ENCODE measurements at places on chromosomes 4 and X. TPM values are rescaled to one million over a fixed set of nuclear protein-coding genes. Genes with fewer than 3 reads are reported as not detected.

The F11 gene
- 1.5 TPM for total RNA-seq

The NAT8L gene
- total RNA-seq = 2.7 TPM

The STAP1 gene
- total RNA-seq = 3.9 TPM

GRCh38 chr4:110004556-110004955 is 91.9 kb downstream of the EGF start:
- DNase-seq = no peak
- no peak overlapping the region for H3K4me3 ChIP-seq
- peaks cover 11% of the 10 kb centered on the region for H3K4me1 ChIP-seq
- peaks cover 2% of the 10 kb centered on the region for H3K36me3 ChIP-seq
- no peaks in the 10 kb centered on the region for H3K27me3 ChIP-seq

DNA sequence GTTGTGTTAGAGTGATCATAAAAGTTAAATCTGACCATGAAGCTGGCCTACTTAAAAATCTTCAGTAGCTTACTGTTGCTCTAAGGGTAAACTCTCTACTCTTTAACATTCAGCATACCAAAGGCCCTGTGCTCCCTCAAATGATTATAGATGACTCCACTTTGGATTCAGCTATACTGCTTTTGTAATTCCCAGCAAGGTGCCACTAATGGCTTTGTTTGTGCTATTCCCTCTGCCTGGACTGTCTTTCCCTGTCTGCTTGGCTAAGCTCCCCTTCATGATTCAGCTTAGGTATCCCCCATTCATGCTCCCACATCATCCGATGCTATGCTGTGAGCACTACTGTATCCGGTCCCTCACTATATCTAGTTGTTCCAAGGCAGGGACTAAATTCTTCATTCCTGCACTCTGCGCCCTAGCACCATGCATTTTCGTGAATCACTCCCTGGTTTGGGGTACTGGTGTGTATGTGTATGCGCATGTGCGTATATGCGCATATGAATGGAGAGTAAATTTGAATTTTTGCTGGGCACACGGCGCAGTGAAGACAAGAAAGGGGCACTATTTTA is 453 bp upstream of the PBDC1 start:
- H3K27ac ChIP-seq = peak overlapping the region; percentile 69
- H3K27me3 ChIP-seq = peaks cover 2% of the 10 kb centered on the region
- H3K36me3 ChIP-seq = no peaks in the 10 kb centered on the region
- H3K4me1 ChIP-seq = no peaks in the 10 kb centered on the region
- peak overlapping the region; percentile 80 for H3K4me3 ChIP-seq

GRCh38 chr4:39469429-39470077 is 10.7 kb downstream of the LIAS start:
- H3K4me3 ChIP-seq = no peak overlapping the region
- DNase-seq = peak; percentile 91
- no peaks in the 10 kb centered on the region for H3K36me3 ChIP-seq
- H3K27me3 ChIP-seq = no peaks in the 10 kb centered on the region
- H3K27ac ChIP-seq = peak overlapping the region; percentile 64
- peaks cover 13% of the 10 kb centered on the region for H3K4me1 ChIP-seq

- peak; percentile 64 for DNase-seq
- no peaks in the 10 kb centered on the region for H3K27me3 ChIP-seq
- no peaks in the 10 kb centered on the region for H3K36me3 ChIP-seq
- no peaks in the 10 kb centered on the region for H3K4me1 ChIP-seq
- H3K27ac ChIP-seq = no peak overlapping the region
- no peak overlapping the region for H3K4me3 ChIP-seq
Observed at GRCh38 chr4:158121161-158121579, 51.7 kb downstream of the GASK1B start.

- H3K4me1 ChIP-seq = no peaks in the 10 kb centered on the region
- no peaks in the 10 kb centered on the region for H3K27me3 ChIP-seq
- no peaks in the 10 kb centered on the region for H3K36me3 ChIP-seq
- peak within 1 kb of the TSS; percentile 32 for H3K4me3 ChIP-seq
- no peak for DNase-seq
Observed at GRCh38 chrX:155022585-155022984, at the start of gene F8. F8 (minus strand) TSS chrX:155022723; CDS start chrX:155022552, 171 bp downstream.

- no peak overlapping the region for H3K27ac ChIP-seq
- H3K4me1 ChIP-seq = no peaks in the 10 kb centered on the region
- no peaks in the 10 kb centered on the region for H3K27me3 ChIP-seq
- H3K36me3 ChIP-seq = no peaks in the 10 kb centered on the region
- DNase-seq = no peak
Observed at GRCh38 chr4:185520119-185520518, 15.2 kb downstream of the PDLIM3 start.

GRCh38 chr4:55161739-55162138 is 36.3 kb upstream of the KDR start:
- H3K27me3 ChIP-seq = no peaks in the 10 kb centered on the region
- no peak overlapping the region for H3K4me3 ChIP-seq
- DNase-seq = no peak
- no peak overlapping the region for H3K27ac ChIP-seq

- no peak overlapping the region for H3K27ac ChIP-seq
- H3K4me3 ChIP-seq = no peak overlapping the region
- DNase-seq = no peak
- H3K36me3 ChIP-seq = no peaks in the 10 kb centered on the region
- no peaks in the 10 kb centered on the region for H3K4me1 ChIP-seq
- no peaks in the 10 kb centered on the region for H3K27me3 ChIP-seq
Observed at GRCh38 chr4:15695240-15695699, 7.6 kb upstream of the BST1 start.

GRCh38 chr4:82555276-82555675 is 6.5 kb downstream of the TMEM150C start:
- H3K27me3 ChIP-seq = no peaks in the 10 kb centered on the region
- H3K27ac ChIP-seq = no peak overlapping the region
- H3K4me3 ChIP-seq = no peak overlapping the region

- H3K4me3 ChIP-seq = no peak overlapping the region
- H3K4me1 ChIP-seq = no peaks in the 10 kb centered on the region
- H3K36me3 ChIP-seq = no peaks in the 10 kb centered on the region
- no peak for DNase-seq
- no peaks in the 10 kb centered on the region for H3K27me3 ChIP-seq
Observed at GRCh38 chrX:77264490-77264889, 182.7 kb upstream of the FGF16 start.

- no peak overlapping the region for H3K27ac ChIP-seq
- H3K36me3 ChIP-seq = no peaks in the 10 kb centered on the region
- H3K27me3 ChIP-seq = no peaks in the 10 kb centered on the region
- no peak overlapping the region for H3K4me3 ChIP-seq
- H3K4me1 ChIP-seq = no peaks in the 10 kb centered on the region
Observed at GRCh38 chrX:137988470-137988869, 422.5 kb downstream of the ZIC3 start.

DNA sequence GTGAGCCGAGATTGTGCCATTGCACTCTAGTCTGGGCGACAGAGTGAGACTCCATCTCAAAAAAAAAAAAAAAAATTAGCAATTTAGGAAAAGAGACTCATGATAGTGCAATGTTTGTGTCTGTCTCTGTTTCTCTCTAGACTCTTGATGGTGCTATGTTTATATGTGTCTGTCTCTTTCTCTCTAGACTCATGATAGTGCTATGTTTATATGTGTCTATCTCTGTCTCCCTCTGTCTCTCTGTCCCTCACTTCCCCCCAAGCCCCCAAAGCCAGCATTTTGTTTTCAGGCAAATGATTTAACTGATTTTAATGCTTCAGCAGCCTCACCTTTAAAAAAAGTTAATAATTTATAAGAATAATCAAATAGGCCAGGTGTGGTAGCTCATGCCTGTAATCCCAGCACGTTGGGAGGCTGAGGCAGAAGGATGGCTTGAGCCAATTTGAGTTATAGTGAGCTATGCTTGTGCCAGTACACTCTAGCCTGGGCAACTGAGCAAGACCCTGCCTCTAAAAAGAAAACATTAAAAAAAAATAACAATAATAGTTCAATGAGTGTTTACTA is 6.9 kb downstream of the MOB1B start:
- H3K27me3 ChIP-seq = no peaks in the 10 kb centered on the region
- no peak overlapping the region for H3K27ac ChIP-seq
- H3K4me1 ChIP-seq = no peaks in the 10 kb centered on the region

GRCh38 chr4:5112333-5113095 is 61.2 kb downstream of the STK32B start:
- H3K4me3 ChIP-seq = no peak overlapping the region
- H3K27ac ChIP-seq = no peak overlapping the region
- no peaks in the 10 kb centered on the region for H3K4me1 ChIP-seq
- no peaks in the 10 kb centered on the region for H3K36me3 ChIP-seq
- H3K27me3 ChIP-seq = no peaks in the 10 kb centered on the region
- DNase-seq = no peak

GRCh38 chr4:55340266-55340665 is 5.8 kb upstream of the SRD5A3 start:
- no peaks in the 10 kb centered on the region for H3K4me1 ChIP-seq
- H3K4me3 ChIP-seq = no peak overlapping the region
- H3K27ac ChIP-seq = no peak overlapping the region

- no peak overlapping the region for H3K27ac ChIP-seq
- no peaks in the 10 kb centered on the region for H3K36me3 ChIP-seq
- DNase-seq = no peak
- H3K4me1 ChIP-seq = no peaks in the 10 kb centered on the region
- no peak overlapping the region for H3K4me3 ChIP-seq
Observed at GRCh38 chrX:11050013-11050412, 61.1 kb upstream of the HCCS start.
